ENCODE measurements at places on chromosomes 6 and 20.

GRCh38 chr20:35497780-35498189, 31.7 kb downstream of the C20orf173 start:
- DNase-seq, result no peak

DNA sequence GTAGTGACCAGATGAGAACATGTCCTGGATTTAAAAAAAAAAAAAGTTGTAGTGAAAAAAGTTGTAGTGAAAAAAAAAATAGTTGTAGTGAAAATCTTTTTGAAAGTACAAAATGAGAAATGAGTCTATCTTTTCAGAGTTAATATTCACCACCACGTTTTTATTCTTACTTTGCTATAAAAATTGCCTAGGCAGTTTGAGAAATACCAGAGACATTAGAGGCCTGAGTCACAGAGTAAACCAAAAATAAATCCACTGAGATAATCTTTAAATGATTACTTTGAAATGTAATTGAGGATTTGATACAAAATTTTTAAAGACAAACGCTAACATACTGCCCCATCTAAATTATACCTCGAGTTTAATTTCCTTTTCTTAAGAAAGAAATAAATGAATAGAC, 101.2 kb upstream of the TIAM2 start:
- no peak for DNase-seq

- DNase-seq, result peak; percentile 64
Measured at GRCh38 chr6:149484733-149485700, at the start of gene ZC3H12D. Gene ZC3H12D, minus strand, starts transcription at chr6:149485014. Its CDS starts 10,471 bp downstream, at chr6:149474543.

GRCh38 chr6:14924126-14925024, 321.5 kb upstream of the JARID2 start:
- no peak for DNase-seq

GRCh38 chr6:131394768-131395432, 178.1 kb upstream of the ARG1 start:
- DNase-seq, result no peak

- DNase-seq, result no peak
Measured at GRCh38 chr6:150382171-150382570, 13.4 kb downstream of the IYD start.

DNA sequence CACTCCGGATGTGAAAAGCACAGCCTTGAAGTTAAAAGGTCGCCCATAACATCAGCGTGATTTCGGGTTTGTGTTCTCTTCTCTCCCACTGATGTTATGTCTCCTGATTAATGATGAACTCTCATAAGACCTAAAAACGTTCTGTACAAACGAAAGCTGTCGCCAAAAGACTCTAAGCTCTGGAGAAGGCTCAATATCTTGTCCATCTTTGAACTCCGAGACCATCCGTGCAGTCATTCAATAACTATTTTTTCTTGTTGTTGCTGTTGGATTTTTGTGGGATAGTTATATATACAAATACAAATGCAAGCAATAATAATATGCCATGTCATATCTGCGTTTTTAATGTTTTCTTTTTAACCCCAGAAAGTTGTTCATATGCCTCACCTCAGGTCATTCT, 291.8 kb upstream of the MARCKS start:
- no peak for DNase-seq

DNA sequence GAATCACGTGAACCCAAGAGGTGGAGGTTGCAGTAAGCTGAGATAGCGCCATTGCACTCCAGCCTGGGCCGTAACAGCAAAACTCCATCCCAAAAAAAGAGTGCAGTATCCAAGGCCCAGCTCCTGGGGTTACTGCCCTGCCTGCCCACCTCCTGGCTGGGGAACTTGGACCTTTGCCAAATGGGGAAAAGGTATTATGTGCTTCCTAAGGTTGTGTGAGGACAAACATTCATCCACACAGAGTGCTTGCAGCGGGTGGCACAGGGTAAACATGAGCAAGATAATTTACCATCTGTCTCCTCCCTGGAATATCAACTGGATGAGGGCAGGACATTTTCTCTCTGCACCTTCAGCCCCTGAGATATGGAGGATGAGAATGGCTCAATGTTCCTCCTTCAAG, 94.9 kb upstream of the POPDC3 start:
- DNase-seq, result no peak

DNA sequence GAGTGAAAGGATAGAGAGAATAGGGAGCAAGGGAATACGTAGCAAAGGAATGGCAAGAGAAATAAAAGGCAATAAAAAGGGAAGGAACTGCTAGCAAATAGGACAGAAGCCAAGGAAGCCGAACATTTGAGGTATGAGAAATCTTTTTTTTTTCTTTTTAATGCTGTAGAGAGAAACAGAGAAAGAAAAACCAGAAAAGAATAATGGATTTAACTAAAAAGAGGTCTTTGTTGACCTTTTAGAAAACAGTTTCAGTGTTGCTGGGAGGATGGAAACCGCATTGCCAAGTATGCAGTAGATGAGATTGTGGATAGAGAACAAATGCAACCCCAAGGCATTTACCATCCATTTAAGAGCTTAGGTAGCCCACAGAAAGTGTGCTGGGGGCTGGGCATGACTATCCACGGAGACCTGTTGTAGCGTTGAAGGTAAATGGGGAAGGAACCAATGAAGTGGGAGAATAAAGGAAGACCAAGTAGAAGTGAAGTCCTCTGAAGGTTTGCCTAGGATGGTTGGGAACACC, 23.3 kb upstream of the C6orf62 start:
- no peak for DNase-seq

DNA sequence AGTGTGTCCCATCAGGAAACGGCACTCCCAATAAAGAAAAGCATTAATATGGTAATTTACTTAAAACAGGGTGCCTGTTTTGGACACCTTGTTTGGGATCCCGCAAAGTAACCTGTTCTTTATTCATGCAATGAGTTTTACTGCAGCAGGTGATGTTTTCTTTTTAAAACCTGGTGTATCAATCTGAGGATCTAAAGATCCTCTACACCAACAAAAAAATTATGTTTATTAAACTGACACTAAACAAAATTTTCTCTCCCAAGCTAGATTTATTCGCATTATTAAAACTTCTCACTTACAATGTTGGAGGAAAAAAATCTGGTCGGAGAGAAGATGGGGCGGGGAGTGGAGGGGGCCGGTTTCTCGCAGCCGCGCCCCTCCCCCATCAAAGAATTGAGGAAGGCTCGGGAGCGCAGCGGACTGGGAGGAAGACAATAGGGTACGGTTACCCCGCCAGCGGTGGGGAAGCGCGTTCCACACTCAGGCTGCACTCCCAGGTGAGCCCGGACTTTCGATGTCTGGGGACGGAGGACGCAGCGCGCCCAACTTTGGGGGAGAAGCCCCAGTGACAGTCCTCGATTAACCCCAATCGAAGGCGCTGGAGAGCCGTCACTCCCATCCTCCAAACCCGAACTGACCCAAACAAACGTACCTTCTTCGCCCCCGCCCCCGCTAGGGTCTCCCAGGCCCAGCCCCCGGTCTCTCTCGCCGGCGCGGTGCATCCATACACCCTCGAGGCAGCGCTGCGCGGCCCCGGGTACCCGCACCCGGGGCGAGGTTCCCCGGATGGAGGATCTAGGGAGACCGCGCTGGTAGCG, 1.3 kb downstream of the CD24 start:
- no peak for DNase-seq

DNA sequence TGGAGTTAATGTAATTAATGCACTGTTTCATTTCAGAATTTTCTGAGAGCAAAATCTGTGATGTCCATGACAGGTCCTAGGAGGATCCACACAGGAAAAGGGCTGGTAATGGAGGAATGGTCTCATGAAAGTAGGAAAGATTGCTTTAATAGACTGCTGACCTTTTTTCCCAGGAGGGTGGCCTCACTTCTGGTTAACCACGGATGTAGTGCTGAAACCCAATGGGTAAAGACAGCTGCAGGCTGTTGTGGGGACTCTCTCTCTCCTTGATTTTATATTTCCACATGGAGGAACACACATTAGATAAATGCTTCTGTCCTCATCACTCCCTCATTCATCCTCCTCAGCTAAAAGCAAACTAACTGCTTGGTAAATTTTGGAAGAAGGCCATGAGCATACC, 23.6 kb upstream of the RIPOR2 start:
- no peak for DNase-seq

DNA sequence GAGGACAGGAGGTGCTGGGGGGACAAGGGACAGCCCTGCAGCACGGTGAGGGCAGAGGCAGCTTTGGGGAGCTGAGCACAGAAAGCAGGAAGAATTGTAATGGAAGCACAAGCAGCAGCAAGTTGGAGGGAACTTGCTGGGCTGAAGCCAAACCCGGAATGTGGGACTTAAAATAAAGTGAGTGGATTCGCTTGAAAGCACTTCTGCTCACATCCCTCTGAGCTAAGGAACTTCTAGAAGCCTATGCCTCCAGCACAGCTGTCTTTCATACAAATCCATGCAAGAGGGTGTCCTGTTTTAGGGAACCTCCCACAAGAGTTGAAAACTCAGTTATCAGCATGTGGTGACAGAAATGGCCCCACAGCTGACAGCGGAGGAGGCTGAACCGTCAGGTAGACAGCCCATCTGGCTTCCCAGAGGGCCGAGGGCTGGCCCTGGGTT, 71.4 kb upstream of the MLN start:
- DNase-seq, result no peak

- DNase-seq, result no peak
Measured at GRCh38 chr6:7907159-7907558, 3.4 kb downstream of the TXNDC5 start.

DNA sequence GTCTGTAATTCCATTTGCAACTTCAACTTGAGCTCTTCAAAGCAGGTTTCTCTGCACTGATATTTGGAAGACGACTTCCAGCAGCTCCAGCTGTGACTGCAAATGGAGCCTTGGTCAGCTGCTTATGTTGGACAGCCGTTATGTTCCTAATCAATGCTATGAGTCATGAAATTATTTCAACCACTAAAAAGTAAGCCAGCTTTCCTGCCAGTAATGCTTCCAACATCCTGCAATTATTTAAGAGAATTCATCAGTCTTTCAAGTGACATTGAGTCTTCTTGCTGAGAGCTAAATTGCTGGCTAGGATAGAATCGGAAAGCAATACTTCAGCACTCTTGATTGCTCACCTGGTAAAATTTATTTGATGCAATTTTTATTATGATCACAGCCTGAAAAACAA, 375.7 kb downstream of the MMUT start:
- DNase-seq, result no peak

DNA sequence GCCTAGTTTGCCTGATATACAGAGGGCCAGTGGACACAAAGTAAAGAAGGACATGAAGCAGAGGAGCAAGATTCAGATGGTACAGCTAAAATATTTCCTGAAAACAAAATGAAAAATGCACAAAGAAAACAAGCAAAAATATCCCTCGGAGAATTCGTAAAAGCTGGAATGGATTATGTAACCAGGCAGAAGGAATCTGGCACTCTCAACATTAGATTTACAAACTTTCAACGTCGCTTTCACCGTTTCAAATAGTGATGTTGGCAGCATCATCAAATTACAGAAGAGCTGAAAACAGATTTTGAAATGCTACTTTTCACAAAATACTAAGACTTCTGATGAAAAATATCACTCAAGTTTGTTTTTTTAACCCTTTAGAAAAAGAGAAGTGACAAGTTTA, 11.7 kb downstream of the SMLR1 start:
- DNase-seq, result no peak

GRCh38 chr20:40218316-40218969, 470.6 kb downstream of the MAFB start:
- DNase-seq, result no peak

- DNase-seq, result peak; percentile 68
Measured at GRCh38 chr20:24948939-24949679, at the start of gene CST7. Gene CST7, plus strand, starts transcription at chr20:24949269. Its CDS starts 237 bp downstream, at chr20:24949506.

DNA sequence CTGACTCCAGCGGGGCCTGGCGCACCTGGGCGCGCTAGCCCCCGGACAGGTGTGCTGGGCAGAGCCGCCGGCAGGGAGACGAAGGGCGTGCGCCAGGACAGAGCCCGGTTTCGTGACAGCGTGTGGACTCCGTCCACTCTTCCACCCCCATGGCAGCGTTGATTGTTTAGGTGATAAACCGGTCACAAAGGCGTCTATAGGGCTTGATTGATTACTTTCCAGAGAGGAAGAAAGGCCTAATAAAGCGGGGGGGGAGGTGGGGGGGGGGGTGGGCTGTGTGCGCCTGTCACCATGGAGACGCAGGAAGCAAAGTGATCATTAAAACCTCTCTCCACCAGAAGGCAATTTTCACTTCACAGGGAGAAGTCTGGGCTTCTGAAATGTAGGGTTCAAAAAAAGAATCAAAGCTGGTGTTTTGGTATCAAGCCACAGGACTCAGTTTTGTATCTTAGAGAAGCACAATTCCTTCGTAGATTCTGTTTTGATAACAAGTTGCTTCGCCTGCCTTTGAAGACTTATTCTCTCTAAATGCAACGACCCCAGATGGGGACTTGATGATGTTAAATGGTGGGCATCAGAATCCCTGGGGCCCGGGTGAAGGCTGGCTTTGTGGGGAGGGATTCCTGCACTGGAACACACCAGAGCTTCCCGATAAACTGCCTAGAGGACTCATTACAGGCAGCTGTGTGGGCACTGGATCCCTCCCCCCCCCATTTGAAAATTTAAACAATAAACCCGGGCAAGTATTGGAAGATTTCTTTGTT, 1.4 kb downstream of the PHACTR3 start:
- DNase-seq, result no peak

GRCh38 chr20:17878912-17879602, 89.5 kb downstream of the SNX5 start:
- DNase-seq, result no peak

GRCh38 chr20:33172781-33173180, 4.8 kb downstream of the BPIFA2 start:
- no peak for DNase-seq

GRCh38 chr20:896501-897025, 19.6 kb downstream of the ANGPT4 start:
- no peak for DNase-seq

GRCh38 chr6:100353276-100354015, 111.3 kb downstream of the SIM1 start:
- DNase-seq, result no peak

DNA sequence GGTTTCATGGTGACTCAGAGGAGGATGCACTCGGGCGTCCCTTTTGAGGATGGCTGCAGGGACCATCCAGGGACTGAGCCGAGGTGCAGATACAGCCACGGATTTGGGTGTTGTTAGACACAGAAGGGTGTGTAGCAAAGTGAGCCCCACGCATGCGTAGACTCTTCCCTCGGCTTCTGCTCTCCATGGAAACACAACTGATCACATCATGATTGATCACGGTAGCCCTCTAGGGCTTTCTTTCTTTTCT, 606 bp upstream of the ULBP1 start:
- peak; percentile 23 for DNase-seq

DNA sequence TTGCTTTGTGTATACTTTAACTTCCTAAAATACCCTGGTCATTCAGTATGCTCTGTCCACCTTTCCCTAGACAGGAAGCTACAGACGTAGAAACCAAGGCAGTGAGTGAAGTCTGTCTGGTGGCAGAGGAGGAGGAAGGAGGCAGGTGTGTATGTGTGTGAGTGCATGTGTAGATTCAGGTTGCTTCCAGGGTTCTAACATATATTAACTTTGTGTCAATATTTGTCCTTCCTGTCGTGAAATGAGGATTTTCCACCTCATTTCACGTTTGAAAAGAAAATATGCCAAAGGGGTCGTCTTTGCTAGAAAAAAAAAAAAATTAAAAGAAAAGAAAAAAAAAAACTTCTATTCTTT, 411.5 kb downstream of the PKHD1 start:
- DNase-seq, result no peak

- no peak for DNase-seq
Measured at GRCh38 chr6:6579281-6579680, 9.2 kb upstream of the LY86 start.

GRCh38 chr20:44911264-44911921, 1.5 kb downstream of the PABPC1L start:
- peak; percentile 23 for DNase-seq

Data from stimulated activated CD4-positive, alpha-beta T cell treated with anti-CD3 and anti-CD28 coated beads, Interleukin-1b, Interleukin-23, amount 100 ng/mL, for 4 hours (primary cell).